ENCODE measurements at places on chromosomes 6 and 20. TPM values are rescaled to one million over a fixed set of nuclear protein-coding genes. Genes with fewer than 3 reads are reported as not detected.

DNA sequence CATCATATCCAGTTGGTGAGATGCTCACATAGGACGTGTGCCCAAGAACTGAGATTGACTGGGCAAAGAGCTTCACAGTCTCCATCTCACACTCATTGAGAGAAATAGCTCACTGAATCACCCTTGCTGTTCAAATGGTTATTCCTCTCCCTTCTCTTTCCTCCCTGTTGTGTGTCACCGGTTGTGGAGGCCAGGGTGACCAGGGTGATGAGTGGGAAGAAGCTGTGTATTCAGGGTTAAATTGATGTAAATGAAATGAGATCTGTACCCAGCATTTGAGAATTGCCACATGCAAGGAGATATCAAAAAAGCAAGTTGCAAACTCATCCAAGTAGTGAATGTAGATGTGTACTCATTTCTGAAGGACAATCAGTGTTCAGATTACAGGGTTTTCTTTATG, 36.6 kb upstream of the VAPB start:
- H3K27me3 ChIP-seq, result no peaks in the 10 kb centered on the region
- H3K36me3 ChIP-seq, result peaks cover 7% of the 10 kb centered on the region
- H3K4me3 ChIP-seq, result no peak overlapping the region
- DNase-seq, result no peak

PLG gene
- 0.16 TPM for total RNA-seq

- H3K4me1 ChIP-seq, result no peaks in the 10 kb centered on the region
- H3K36me3 ChIP-seq, result no peaks in the 10 kb centered on the region
- no peaks in the 10 kb centered on the region for H3K27me3 ChIP-seq
- DNase-seq, result no peak
These were observed 290.2 kb downstream of the TSHZ2 start for GRCh38 chr20:53262365-53262764.

- H3K27me3 ChIP-seq, result no peaks in the 10 kb centered on the region
- no peaks in the 10 kb centered on the region for H3K36me3 ChIP-seq
- H3K27ac ChIP-seq, result no peak overlapping the region
- no peaks in the 10 kb centered on the region for H3K4me1 ChIP-seq
- no peak overlapping the region for H3K4me3 ChIP-seq
- no peak for DNase-seq
These were observed 5.9 kb downstream of the RRAGD start for GRCh38 chr6:89406141-89406540.

- no peak overlapping the region for H3K4me3 ChIP-seq
- DNase-seq, result no peak
- no peaks in the 10 kb centered on the region for H3K36me3 ChIP-seq
- no peak overlapping the region for H3K27ac ChIP-seq
- no peaks in the 10 kb centered on the region for H3K4me1 ChIP-seq
These were observed 941.0 kb upstream of the ADGRB3 start for GRCh38 chr6:67694127-67694526.

C20orf96 gene
- 8.2 TPM for total RNA-seq

CCN6 gene
- not detected for total RNA-seq

- H3K4me3 ChIP-seq, result no peak overlapping the region
- no peaks in the 10 kb centered on the region for H3K36me3 ChIP-seq
- H3K27me3 ChIP-seq, result no peaks in the 10 kb centered on the region
- no peaks in the 10 kb centered on the region for H3K4me1 ChIP-seq
- H3K27ac ChIP-seq, result no peak overlapping the region
These were observed 2.5 kb upstream of the PHACTR1 start for GRCh38 chr6:12714022-12714421.

- DNase-seq, result no peak
- no peaks in the 10 kb centered on the region for H3K27me3 ChIP-seq
- peaks cover 6% of the 10 kb centered on the region for H3K4me1 ChIP-seq
- H3K4me3 ChIP-seq, result no peak overlapping the region
- H3K27ac ChIP-seq, result no peak overlapping the region
These were observed 47.2 kb downstream of the CHD6 start for GRCh38 chr20:41571006-41571405.

FBXO30 gene
- total RNA-seq, result 9.0 TPM

GRCh38 chr6:145704143-145704781, 31.1 kb downstream of the EPM2A start:
- no peaks in the 10 kb centered on the region for H3K4me1 ChIP-seq
- H3K27me3 ChIP-seq, result no peaks in the 10 kb centered on the region
- DNase-seq, result no peak
- H3K27ac ChIP-seq, result no peak overlapping the region
- no peak overlapping the region for H3K4me3 ChIP-seq

BLCAP gene
- 87.2 TPM for total RNA-seq

GRCh38 chr6:125469915-125470314, 168.1 kb upstream of the HDDC2 start:
- no peak for DNase-seq
- H3K27ac ChIP-seq, result no peak overlapping the region
- H3K27me3 ChIP-seq, result no peaks in the 10 kb centered on the region
- H3K36me3 ChIP-seq, result no peaks in the 10 kb centered on the region

VGLL2 gene
- total RNA-seq, result not detected

DNA sequence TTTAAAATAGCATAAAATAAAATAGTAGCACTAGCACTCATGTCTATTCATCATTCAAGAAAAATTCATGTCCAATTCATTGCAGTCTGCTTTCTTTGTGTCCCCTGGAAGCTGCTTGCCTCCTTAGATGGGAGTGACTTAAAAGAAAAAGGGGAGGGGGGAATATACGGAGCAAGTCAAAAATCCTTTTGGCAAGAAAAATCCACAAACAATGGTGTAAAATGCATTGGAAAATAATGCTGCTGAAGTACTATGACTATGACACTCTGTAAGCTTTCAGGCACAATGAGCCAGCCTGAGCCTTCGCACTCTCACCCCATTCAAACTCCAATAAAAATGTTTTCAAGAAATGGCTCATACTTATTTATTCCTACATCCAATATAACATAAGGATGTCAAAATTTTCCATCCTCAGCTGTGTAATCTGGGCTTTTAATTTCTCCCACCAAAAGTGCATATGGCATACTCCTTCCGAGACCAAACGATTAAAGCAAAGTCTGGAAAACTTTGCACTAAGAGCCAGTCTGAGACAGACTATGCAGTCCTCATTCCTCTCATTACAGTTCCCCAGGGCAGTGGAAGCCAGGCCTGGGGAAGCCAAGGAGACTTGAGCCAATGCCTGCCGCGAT, 790 bp downstream of the NEDD9 start:
- peak overlapping the region; percentile 56 for H3K4me3 ChIP-seq
- no peaks in the 10 kb centered on the region for H3K4me1 ChIP-seq
- H3K27me3 ChIP-seq, result no peaks in the 10 kb centered on the region
- peak overlapping the region; percentile 85 for H3K27ac ChIP-seq
- DNase-seq, result no peak
- H3K36me3 ChIP-seq, result no peaks in the 10 kb centered on the region

ME1 gene
- total RNA-seq, result 11.0 TPM

GRCh38 chr20:34179637-34180360, 61.4 kb upstream of the ASIP start:
- no peaks in the 10 kb centered on the region for H3K4me1 ChIP-seq
- H3K27me3 ChIP-seq, result no peaks in the 10 kb centered on the region
- DNase-seq, result no peak
- no peak overlapping the region for H3K27ac ChIP-seq
- no peak overlapping the region for H3K4me3 ChIP-seq
- no peaks in the 10 kb centered on the region for H3K36me3 ChIP-seq

DNA sequence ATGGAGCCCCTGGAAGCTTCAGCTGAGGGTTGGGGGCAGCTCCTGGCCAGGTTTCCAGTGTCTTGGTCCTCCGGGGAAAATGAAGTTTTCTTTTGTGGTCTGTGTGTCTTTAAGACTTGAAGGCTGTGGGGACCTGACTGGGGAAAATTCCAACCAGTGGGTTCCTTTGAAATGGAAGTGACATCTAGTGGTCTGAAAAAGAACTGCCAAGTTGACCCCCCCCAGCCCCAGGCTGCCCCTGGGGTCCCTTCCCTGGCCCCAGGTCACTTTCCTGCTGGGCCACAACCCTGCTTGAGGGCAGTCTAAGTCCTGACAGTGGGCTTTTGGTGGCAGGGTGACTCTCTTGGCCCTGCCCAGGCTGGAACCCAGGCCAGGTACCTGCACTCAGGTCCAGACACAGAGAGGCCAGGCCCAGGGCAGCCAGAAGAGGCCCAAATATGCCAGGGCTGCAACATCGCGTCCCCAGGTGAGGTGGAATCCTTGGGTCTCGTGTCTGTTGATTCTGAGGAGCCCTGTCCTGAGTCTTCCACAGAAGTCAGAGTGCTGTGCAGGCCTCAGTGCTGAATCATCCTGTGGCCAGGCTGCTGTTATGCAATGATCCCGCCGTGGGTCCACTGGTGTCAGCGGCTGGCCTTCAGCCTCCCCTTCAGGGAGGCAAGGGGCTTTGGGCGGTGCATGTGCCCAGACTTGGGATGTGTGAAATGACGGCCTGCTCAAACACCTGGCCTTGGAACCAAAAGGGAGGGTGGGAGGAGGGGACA, 68.4 kb downstream of the VEGFA start:
- H3K4me3 ChIP-seq, result no peak overlapping the region
- H3K36me3 ChIP-seq, result no peaks in the 10 kb centered on the region
- no peaks in the 10 kb centered on the region for H3K27me3 ChIP-seq

DNA sequence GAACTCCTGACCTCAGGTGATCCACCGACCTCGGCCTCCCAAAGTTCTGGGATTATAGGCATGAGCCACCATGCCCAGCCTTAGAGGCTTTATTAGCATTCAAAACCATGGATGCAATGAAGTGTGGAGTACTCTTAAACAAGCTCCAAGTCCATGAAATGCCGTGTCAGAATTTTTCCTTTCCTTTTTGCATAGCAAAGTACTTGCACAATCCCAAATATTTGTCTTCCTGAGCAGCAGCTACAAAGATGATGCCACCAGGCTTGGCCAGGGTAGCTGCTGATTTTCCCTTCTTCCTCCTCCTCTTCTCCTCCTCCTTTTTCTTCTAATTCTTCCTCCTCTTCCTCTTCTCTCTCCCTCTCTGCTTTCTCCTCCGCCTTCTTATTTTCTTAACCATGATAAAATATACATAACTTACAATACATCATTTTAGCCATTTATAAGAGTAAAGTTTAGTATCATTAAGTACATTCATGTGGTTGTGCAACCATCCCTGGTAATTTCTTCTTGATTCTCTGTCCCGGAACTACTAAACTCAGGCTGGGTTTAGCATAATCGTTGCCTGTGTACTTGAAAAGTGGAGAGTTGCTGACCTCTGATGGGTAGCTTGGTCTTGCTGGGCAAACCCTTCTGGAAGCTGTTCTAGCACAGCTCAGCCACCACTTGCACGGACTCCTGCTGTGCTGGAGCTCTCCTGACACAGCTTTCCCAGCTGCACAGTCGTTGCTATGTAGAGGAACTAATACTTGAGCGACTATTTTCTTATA, 20.3 kb downstream of the MUCL3 start:
- H3K27me3 ChIP-seq, result peaks cover 5% of the 10 kb centered on the region
- no peak overlapping the region for H3K27ac ChIP-seq
- no peak overlapping the region for H3K4me3 ChIP-seq
- DNase-seq, result no peak

DNA sequence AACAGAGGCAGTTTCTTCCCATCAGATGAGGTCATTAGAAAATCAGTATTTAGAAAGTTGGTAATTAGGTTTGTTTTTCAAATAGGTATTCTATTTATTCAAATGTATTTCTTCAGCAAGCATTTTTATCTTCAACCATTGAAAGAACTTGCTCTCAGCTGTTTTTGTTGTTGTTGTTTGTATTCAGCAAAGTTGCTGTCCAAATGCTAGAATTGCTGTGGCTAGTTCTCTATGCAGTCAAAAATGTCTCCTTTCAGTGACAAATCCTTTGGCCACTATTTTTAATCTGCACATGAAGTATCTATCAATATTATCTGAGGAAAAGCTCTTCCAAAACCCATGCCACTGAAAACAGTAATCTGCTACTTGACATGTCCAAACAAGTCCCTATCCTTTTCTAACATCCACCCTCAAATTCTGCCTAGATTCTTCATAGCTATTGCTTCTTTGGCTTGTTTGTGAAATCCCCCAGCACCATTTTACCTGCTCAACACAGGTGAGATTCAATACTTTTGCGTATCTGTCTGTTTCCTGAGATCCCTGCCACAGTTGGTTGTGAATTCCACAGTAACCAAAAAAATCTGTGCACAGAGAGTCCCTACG, 1005.4 kb downstream of the GRIK2 start:
- no peaks in the 10 kb centered on the region for H3K36me3 ChIP-seq
- no peaks in the 10 kb centered on the region for H3K27me3 ChIP-seq
- H3K4me1 ChIP-seq, result no peaks in the 10 kb centered on the region

DNA sequence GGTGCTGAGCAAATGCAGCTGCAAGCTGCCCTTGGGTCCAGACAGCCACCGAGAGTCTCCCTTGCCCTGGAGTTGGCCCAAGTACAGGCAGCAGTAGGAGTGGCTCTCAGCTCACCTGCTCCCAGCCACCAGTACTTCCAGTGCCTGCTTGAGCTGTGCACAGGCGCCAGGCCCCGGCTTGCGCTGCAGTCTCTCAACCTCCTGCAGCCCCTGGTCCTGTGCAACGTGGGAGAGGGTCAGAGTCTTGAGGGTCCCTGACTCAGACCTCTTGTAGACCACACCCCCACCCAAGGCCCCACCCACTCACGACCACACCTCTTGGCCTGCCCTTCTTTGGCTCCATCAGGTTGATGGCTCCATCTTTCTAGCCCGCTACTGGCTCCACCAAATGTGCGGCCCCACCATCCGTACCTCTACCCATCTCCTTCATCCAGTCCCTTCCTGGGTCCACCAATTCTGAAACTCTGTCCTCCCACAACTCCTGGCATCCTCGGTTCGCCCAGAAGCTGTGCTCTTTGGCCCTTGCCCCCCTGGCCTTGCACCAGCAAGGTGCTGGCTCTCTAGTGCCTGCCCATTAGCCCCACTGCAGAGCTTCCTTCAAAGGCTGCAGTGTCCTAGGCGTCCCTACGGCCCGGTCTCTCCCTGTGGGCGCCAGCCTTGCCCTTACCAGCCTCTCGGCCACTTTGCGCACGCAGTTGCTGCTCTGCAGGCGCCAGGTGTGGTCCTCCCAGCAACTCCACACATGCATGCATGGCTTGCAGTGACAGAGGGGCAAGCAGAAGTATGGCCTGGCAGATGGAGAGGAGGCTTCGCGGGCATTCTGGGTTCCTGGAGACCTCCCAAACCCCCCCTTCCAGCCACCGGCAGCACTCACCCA, 16.5 kb upstream of the SPAG4 start:
- no peak for DNase-seq
- H3K36me3 ChIP-seq, result no peaks in the 10 kb centered on the region
- H3K4me1 ChIP-seq, result no peaks in the 10 kb centered on the region
- H3K4me3 ChIP-seq, result no peak overlapping the region
- H3K27ac ChIP-seq, result no peak overlapping the region

- no peaks in the 10 kb centered on the region for H3K36me3 ChIP-seq
- peak overlapping the region; percentile 68 for H3K4me3 ChIP-seq
- no peaks in the 10 kb centered on the region for H3K4me1 ChIP-seq
- no peaks in the 10 kb centered on the region for H3K27me3 ChIP-seq
- no peak for DNase-seq
- H3K27ac ChIP-seq, result peak overlapping the region; percentile 89
These were observed 696 bp upstream of the SUPT3H start for GRCh38 chr6:45378334-45378926.

SOBP gene
- 3.4 TPM for total RNA-seq

BMP6 gene
- total RNA-seq, result 0.62 TPM

- H3K27me3 ChIP-seq, result no peaks in the 10 kb centered on the region
- no peak overlapping the region for H3K27ac ChIP-seq
- no peak overlapping the region for H3K4me3 ChIP-seq
These were observed 10.4 kb downstream of the TGM6 start for GRCh38 chr20:2390951-2391675.

HLA-DQB1 gene
- 6.5 TPM for total RNA-seq

LAMP5 gene
- 0.32 TPM for total RNA-seq

GRCh38 chr6:120826253-120826652, 508.0 kb downstream of the TBC1D32 start:
- peak; percentile 27 for DNase-seq
- H3K4me3 ChIP-seq, result no peak overlapping the region
- H3K27ac ChIP-seq, result no peak overlapping the region
- H3K4me1 ChIP-seq, result no peaks in the 10 kb centered on the region
- no peaks in the 10 kb centered on the region for H3K27me3 ChIP-seq
- no peaks in the 10 kb centered on the region for H3K36me3 ChIP-seq

TRIM38 gene
- total RNA-seq, result 9.7 TPM
